ENCODE measurements at places on chromosomes 16 and 17. TPM values are rescaled to one million over a fixed set of nuclear protein-coding genes. Genes with fewer than 3 reads are reported as not detected.

DNA sequence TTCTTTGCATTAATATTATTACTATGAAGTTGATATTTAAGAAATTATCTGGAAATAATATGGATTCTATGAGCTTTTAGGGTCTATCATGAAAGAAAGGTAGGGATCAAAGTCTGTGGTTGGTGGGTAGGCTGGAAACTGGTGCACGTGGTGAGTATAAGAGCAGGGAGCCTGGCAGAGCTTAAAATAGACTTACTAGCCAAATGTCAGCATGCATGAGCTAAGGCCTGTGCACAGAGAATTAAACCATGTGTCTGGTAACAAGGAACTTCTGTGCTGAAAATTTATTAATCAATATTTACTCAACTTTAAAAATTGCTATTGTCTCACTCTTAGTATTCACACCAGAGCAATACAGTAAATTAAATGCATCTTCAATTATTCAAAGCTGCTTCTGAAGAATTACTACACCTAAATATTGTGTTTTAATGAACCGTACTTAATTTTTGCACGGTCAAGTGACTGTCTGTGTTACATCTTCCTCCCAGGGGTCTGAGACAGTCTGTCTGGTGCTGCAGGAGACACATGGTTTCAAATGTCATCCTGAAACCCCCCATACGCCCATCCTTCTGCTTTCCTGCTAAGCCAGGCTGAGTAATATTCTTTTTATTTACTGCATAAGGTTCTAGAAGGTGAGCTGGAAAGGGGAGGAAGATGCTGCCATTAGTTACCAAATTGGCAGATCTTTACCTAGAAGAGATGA lies 161.0 kb upstream of the NLRP1 start:
- no peak for DNase-seq

DNA sequence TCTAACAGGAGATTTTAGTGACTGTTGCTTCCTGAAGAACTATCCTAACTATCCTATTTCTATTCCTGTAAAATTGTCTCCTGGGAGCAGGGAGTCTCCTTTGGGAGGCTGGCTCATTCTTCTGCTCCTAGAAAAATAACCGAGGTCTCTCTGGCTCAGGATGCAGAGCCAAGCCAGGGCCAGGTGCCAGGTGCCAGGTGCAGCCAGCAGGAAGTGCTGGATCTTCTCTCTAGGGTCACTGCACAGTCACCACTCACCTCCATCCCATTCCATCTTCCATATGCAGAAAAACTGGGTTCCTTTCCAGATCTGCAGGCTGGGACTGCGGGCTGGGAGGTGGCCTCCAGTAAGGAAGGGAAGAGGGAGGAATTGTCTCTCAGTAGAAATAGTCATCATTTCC lies 3.8 kb upstream of the TMC7 start:
- no peak for DNase-seq

RHBDF2 gene
- 33.1 TPM for polyA plus RNA-seq

- DNase-seq = no peak
These were observed 3.5 kb downstream of the MYO15B start for GRCh38 chr17:75590849-75591721.

TAOK1 gene
- polyA plus RNA-seq = 4.1 TPM

- no peak for DNase-seq
These were observed 147.2 kb upstream of the CACNG5 start for GRCh38 chr17:66687570-66688284.

KRT31 gene
- polyA plus RNA-seq = 39.4 TPM

TSPOAP1 gene
- 0.39 TPM for polyA plus RNA-seq

DNA sequence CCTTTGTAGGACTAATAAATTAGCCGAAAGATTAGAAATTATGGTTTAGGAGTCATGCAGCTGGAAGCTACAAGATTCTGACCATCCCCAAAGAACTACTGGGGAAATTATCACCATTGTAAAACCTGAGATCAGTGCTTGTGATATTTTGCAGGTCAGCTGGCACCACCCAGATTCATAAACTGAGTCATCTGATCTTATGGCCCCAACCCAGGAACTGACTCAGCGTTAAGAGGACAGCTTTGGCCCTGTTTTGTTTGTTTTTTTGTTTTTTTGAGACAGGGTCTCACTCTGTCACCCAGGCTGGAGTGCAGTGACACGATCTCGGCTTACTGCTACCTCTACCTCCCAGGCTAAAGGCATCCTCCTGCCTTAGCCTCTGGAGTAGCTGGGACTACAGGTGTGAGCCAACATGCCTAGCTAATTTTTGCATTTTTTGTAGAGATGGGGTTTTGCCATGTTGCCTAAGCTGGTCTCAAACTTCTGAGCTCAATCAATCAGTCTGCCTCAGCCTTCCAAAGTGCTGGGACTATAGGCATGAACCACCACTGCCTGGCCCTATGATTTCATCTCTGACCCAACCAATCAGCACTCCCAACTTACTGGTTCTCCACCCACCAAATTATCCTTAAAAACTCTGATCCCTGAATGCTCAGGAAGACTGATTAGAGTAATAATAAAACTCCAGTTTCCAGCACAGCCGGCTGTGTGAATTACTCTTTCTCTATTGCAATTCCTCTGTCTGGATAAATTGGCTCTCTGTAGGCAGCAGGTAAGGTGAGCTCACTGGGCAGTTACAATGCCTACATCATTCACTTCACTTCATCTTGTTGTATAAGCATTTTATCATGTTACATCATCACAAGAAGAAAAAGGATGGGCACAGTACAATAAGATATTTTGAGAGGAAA lies 79.4 kb upstream of the KSR1 start:
- DNase-seq = no peak

RNF166 gene
- 7.8 TPM for polyA plus RNA-seq

GRCh38 chr17:66548158-66548557 lies 245.7 kb downstream of the PRKCA start:
- DNase-seq = no peak

- DNase-seq = no peak
These were observed 13.7 kb downstream of the BLMH start for GRCh38 chr17:30278032-30278431.

UNC13D gene
- 0.82 TPM for polyA plus RNA-seq

IRF8 gene
- polyA plus RNA-seq = not detected

DNA sequence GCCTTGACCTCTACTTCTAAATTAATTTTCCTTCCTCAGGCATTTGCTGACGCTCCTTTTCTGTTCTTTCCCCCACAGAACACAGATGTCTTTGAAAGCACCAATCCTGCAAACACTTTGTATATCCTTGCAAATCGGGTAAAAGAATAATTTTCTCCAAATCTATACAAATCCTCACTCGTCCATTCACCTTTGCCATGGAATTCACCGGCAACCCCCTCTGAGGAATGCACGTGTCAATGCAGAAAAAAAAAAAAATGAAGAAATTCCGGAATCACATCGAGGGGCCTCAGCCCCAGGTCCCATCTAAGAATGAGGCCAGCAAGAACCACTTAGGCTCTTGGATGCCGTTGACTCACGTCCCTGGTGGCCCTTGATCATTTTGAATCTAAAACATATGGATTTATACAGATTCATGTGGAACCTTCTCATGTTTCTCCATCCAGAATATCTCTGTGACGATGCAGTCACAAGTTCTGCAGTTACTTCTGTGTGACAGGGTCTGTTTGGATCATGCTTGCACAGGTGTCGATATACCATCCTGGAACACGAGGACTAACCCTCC lies 136.9 kb downstream of the RBFOX3 start:
- DNase-seq = no peak

ALOX12B gene
- polyA plus RNA-seq = 0.30 TPM

DNA sequence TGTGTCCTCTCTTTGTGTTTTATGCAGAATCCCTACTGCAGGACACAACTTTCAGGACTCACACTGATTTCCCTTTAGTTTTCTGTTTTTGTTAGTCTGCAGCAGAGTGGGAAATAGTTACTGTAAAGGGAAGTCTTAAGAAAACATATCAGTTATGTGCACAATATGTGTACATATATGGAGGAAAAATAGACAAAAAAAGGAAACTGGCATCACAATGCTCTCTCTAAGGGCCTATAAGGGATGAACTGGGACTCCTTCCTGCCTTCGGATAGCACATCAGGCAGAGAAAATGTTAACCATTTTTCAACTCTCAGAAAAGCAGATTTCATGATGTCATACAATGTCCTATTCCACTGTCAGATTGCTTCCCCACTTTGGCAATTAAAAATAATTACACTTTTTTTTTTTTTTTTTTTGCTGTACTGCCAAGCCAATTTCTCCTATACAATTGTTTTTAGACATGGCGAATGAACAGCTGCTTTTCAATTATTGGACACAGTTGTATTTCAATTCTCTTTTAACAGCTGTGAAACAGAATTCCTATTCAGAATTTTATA lies 112.5 kb upstream of the KCNJ16 start:
- no peak for DNase-seq

ABAT gene
- polyA plus RNA-seq = 2.7 TPM

GRCh38 chr16:30395992-30396585 lies 869 bp downstream of the ZNF48 start:
- DNase-seq = no peak

- no peak for DNase-seq
These were observed 179.1 kb downstream of the RBFOX1 start for GRCh38 chr16:7511549-7512260.
